ENCODE measurements at places on chromosomes 12 and 14. TPM values are rescaled to one million over a fixed set of nuclear protein-coding genes. Genes with fewer than 3 reads are reported as not detected.

GRCh38 chr12:75478116-75478794 is 2.3 kb upstream of the GLIPR1 start:
- no peak for DNase-seq

- no peak for DNase-seq
Observed at GRCh38 chr12:83859021-83859420, 1053.6 kb downstream of the SLC6A15 start.

DNA sequence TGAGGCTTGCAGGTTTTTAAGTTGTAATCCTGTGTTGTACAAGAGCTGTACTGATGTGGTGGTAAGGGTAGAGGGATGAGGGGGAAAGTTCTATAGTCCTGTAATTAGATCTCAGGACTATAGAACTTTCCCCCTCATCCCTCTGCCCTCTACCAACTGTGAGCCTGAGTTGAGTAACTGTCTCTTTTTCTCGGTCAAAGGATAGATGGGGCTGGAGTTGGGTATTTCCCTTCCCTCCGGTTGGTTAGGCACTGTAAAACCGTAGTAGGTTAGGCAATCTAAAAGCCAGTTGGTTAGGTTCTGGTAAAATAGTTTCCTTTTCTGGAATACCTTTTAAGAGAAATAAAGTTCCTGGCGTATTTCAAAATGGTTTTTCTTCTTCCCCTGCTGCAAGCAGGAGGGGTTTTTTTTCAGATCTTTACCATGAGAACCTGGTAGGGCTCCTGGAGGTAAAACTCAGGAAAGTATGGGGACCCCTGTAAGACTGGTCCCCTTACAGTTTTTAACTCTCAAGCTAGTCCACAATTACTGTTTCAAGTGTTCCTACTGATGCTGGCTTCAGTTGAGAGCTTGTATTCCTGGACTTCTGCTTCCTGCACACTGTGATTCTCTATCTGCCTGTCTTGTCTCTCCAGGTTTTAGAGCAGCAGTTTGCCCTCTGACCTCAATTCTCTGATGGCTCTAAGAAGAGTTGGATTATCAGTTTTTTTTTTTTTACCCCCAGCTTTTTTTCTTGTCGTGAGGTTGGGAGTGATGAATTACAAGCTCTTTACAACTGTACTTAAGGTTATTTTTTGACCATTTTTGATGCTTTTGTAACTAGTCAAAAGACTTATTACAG is 58.7 kb downstream of the FUT8 start:
- DNase-seq: no peak

GRCh38 chr12:32161058-32161457 is 54.4 kb downstream of the BICD1 start:
- no peak for DNase-seq

DNA sequence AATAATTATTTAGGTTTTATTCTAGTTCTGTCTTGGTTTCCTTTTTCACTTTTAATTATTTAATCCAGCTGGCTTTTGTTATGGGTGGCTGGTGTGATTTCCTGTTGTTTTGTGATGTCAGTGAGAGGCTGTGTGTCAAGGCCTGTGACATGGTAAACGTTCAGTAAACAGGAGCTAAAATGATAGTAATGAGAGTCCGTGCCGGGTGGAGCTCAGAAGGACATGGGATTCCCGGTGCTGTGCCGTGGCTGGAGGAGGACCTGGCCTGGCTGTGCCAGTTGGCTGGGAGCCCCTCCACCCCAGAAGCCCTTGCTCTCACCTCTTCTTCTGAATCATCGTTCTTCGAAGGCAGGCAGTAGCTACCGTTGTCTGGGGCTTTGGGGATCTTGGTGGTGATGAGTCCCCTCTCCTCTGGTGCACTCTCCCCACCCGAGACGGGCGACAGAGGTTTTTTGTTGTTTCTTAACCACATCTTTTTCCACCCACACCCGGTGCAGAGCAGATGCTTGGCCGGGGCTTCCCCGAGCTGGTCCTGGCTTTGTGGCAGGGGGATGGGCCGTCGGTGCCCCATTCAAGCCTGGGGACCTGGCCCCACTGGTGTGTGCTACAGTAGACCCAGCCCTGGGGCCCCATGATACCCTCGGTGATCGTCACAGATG is 29.1 kb downstream of the SH2B3 start:
- no peak for DNase-seq

DNA sequence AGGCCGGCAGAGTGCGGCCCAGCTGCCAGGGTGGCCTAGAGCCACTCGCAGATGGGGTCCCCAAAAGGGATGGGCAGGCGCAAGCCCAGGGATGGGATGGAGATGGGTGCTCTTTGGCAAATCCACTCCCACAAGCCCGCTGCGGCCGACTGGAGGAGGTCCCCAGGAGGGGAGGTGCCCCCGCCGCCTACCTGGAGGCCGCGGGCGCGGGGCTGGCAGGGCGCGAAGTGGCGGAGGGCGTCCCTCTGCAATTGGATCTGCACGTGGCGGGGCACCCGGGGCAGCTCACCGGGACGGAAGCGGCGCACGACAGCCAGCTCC is 730 bp downstream of the PPP1R3E start:
- DNase-seq: no peak

TEX52 gene
- not detected for total RNA-seq

KLHDC1 gene
- total RNA-seq: 1.3 TPM

SLC6A12 gene
- total RNA-seq: 0.70 TPM

PAH gene
- total RNA-seq: not detected

POTEG gene
- not detected for total RNA-seq

C12orf54 gene
- not detected for total RNA-seq

PZP gene
- 0.24 TPM for total RNA-seq

MSRB3 gene
- 35.3 TPM for total RNA-seq

Data from glomerular endothelial cell (primary cell).